ENCODE measurements at places on chromosomes 1 and 21.

- DNase-seq: no peak
These were observed 19.4 kb downstream of the HSD11B1 start for GRCh38 chr1:209723756-209724693.

GRCh38 chr1:86176226-86176625 lies 19.7 kb upstream of the COL24A1 start:
- no peak for DNase-seq

DNA sequence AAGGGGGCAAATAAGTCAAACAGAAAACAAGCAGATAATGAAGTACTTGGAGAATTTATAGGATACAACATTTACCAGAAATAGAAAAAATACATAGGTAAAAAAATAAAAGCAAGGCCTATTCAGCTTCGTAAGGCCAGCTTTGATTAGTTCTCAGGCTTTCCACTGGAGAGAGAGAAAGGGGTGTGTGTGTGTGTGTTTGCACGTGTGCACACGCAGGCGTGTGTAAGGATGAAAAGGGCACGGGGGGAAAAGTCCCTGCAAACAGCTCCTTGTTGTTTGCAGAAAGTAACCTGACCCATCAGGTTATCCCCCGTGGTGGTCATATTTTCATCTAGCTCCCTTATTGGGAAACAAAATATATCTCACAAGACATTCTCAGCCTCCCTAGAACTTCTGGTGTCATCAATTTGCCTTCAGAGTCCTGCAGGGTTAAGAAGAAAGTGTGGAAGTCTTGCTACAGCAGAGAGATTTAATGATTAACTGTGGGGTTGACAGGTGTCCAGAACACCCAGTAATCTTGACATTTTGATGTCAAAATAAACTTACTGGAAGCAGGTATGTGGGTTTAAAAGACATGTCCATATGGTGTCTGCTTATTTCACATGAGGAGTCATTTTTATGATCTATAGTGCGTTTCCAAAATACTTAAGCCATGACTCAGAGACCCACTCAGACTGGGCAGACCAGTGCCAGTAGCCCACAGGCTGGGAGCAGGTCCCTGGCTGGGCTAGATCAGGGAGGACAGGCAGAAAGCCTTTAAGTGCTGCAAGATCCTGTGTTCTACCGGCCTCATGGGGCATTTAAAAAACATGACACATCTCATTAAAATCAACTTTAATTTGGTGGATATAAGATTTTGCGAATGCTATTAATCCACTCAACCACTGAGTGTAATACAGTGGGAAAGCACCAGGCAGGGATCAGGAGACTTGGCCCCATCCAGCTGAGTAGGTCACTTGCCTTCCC lies 487.6 kb upstream of the CAMK1G start:
- no peak for DNase-seq

GRCh38 chr1:208180421-208180820 lies 63.8 kb downstream of the PLXNA2 start:
- no peak for DNase-seq
